Right renal pelvis (tissue), 4 donors: ENCODE measurements at places on chromosomes 4 and X. TPM values are rescaled to one million over a fixed set of nuclear protein-coding genes. Genes with fewer than 3 reads are reported as not detected.

- DNase-seq, result no peak
Measured at GRCh38 chrX:132077414-132077813, 50.4 kb downstream of the FRMD7 start.

- DNase-seq, result peak; percentile 9
Measured at GRCh38 chr4:48195374-48195773, 61.3 kb upstream of the TXK start.

DNA sequence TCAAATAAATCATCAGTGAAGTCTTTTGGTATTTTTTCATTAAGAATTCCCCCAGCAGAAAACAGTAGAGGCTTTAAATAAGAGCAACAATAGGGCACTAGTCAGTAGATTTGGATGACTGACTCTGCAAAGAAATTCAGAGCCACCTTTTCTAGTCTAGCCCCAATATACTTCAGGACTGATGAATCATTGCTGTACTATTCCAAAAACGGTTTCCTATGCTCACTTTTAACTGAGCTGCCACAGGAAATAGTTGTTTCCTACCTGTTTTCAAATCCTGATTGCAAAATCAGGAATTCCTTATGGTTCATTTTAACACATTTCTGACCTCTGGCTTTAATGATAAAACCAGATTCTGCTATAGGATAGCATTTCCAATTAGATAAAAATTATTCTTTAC is 171.6 kb downstream of the NR3C2 start:
- DNase-seq, result no peak

GRCh38 chr4:24067367-24068193 is 177.7 kb upstream of the PPARGC1A start:
- DNase-seq, result no peak

DNA sequence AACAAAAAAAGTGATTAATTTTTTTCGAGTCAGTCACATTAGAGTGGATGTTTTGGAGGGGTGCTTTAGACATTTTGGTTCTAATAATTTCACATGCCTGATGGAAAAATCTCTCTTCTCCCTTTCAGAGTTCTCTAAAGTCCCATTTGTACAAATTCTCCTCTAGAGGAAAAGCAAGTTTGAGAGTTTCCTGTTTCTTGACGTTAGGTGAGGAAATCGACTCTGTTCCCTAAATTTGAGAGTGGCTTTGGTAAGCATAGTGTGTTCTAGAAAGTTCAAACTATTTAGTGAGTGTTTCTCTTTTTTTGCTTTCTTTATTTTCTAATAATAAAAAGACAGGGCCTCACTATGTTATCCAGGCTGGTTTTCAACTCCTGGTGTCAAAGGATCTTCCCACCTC is 1.6 kb upstream of the ATP6AP2 start:
- DNase-seq, result no peak

- no peak for DNase-seq
Measured at GRCh38 chr4:145177511-145177905, 2.9 kb downstream of the OTUD4 start.

DNA sequence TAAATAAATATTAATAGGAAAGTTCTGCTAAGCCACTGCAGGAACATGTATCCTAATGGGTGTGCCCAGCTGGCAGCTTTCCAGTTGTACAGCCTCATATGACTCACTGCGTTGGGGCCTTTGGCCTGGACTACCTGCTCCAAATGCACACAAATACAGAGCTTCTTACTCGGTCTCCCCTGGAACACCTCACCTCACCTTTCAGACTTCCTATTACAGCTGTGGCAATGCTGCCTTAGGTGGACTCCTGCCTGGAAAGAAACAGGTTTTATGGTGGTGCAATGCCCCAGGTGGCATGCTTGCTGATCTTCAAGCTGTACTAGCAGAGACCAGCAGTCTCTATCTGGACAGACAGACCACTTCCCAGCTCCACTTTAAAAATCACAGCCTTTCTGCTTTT is 85.7 kb upstream of the EXOC1L start:
- no peak for DNase-seq

- DNase-seq, result no peak
Measured at GRCh38 chr4:81040012-81040659, 9.6 kb downstream of the BMP3 start.

GRCh38 chr4:179709961-179710624 is 2267.9 kb upstream of the AGA start:
- DNase-seq, result no peak

DNA sequence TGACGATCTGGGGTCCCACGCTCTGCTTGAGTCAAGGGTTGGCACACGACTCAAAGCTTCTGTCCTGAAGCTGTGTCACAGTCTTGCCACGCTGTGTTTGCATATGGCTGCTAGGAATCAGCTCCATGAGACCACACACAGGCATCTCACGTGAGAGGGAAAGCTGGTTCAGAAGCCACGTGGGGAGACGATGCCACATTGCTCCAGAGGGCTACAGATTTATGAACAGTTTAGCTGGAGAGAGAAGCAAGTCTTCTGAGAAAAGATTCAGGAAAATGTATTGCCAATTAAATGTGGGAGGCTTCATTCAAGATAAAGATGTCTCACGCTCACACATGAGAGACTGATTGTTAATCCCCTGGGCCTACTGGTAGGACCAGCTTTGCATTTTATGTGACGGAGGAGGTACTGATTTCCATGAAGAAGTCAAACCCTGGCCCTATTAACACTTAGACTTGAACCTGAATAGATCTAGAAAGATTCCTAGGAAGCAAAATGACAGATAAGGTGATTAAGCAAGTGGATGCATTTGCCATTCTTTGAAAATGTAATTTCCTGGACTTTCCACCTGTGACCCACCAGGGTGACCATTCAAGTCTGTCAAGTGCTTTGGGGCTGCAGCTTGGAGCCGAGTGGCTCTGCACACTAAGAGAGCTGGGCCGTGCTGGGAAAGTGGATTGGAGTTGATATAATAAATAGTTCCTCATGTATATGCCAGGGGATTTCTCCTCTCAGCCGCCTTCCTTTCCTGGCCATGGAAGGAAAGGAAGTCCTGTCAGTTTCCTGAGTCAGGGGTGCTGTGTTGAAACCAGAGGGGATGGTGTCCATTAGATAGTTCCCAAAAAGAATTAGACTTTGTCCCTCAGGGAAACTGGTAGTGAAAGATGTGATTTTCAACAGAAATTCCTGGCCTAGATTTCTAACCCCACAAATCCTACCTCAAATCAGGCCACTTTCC is 29.0 kb downstream of the ENPP6 start:
- DNase-seq, result no peak

DNA sequence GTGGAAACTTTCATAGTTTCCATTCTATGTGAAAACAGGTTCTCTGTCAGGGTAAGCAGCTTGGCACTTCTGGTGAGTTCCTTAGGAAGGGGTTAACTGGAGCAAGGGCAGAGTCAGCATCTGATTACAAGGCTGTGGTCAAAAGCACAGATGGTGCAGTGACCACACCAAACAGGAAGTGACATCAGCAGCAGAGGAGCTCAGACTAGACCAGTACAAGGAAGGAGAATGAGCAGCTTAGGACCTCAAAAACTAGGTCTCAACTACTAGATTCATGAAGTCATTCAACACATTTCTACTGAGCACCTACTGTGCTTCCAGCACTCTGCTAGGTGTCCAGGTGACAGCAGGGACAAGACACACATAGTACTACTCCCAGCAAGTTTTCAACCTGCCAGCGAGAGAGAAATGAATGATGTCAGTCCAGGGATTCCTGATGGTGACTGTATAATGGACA is 130.2 kb downstream of the AMELX start:
- DNase-seq, result no peak

DNA sequence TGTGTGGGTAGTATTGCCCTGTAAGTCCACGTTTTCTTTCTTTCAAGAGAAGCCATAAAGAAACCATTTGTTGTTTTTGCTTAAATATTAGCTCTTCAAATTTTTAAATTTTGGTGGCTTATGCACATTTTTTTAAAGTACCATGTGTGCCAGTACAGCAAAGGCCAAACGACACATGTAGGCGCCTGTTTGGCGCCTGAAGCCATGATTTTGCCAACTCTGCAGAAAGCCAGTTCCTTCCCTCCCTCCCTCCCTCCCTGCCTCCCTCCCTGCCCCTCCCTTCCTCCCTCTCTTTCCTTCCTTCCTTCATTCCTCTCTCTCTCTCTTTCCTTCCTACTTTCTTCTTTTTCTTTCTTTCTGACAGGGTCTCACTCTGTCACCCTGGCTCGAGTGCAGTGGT is 65.9 kb upstream of the LIMCH1 start:
- DNase-seq, result no peak

GRCh38 chr4:54539500-54540029 is 118.2 kb upstream of the KIT start:
- DNase-seq, result peak; percentile 27

- no peak for DNase-seq
Measured at GRCh38 chr4:112702892-112703291, 65.9 kb downstream of the LARP7 start.

DNA sequence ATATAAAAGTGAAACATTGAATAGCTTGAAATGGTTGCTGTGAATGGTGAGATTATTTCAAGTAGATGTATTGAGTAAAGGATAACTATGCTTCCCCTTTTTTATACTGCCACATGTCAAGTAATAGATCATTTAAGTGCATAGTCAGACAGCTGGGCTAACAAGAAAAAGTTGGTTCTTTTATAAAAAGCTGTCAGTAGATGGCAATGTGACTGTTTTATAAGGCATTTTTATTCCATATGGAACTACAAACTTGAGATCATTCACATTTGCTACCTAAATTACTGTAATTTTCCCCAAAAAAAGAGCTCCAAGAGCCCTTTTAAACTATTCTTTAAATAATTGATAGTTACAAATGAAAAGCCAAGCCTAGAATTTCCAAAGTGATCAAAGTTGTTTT is 831.0 kb downstream of the C4orf33 start:
- no peak for DNase-seq

DNA sequence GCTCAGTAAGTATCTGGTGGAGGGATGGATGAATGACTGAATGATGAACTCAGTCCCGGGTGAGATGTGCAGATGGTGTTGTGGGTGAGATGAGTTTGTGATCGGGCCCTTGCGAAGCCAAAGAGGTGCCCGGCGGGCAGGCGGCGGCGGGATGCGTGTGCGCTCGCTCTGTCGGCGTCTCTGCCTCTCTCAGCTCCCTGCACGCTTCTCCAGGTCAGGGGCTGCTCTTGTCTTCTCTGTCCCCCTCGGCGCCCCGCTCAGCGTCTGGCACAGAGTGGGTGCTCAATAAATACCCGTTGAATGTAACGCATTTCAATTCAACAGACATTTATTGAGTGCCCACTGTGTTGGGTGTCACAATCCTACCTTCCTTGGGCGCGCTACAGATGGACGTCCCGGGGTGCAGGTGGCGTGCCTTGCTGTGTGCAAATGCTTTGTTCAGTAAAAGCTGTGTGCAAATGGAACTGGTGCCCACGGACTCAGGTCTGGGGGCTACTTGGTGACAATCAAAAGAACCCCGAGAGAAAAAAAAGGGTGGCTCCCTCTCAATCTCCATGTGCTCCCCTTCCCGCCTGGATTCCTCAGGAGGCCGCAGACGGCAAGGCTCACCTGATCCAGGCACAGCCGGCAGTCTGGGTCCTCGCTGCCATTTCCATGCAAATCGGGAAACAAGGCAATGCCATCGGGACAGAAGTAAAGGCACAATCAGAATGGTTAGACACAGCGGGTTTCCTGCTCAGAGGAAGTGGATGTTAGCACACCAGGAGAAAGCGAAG is 65.6 kb upstream of the AFAP1 start:
- DNase-seq, result no peak

GRCh38 chrX:149848855-149849254 is 32.1 kb upstream of the MAGEA8 start:
- no peak for DNase-seq

DNA sequence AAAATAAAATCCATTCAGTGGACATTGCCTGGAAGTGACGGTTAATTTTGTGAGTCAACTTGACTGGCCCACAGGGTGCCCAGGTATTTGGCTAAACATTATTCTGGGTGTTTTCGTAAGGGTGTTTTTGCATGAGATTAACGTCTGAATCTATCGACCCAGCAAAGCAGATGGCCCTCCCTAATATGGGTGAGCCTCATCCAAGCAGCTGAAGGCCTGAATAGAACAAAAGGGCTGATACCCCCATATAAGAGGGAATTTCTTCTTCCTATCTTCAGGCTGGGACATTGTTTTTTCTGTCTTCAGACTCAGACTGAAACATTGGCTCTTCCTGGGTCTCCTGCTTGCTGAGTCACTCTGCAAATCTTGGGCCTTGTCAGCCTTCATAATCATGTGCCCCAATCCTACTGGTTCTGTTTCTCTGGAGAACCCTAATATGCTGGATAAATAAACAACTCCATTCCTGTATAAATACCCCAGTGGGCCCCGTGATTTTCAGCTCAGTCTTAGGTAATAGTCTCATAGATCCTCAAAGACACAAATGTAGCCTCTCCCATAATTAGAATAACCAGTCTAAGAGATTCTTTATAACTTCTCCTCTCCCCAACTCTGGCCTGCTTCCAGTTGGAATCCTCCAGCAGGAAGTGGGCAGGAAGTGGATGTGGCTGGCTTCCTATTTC is 33.1 kb upstream of the DDX3X start:
- DNase-seq, result no peak

DNA sequence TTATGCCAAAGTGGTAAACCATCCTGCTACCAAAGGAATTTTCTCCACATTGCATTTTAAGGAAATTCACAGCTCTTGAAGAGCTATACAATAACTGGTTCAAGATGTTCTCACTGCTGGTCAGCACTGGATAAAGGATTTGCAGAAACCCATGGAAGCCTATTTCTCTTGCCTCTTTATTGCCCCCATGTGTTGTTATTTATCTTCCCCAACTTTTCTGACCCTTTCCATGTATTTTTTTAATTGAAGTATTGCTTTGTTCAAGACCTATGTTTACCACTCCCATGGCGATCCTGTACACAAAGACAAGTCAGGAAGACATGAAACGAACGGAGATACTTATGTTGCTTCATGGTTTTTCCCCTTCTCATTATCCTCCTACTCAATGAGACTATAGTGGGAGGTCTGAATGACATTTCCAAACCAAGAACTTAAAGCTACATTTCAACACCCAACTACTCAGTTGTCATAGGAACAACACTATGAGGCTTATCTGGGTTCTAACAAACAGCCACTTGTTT is 566.4 kb upstream of the DIPK2B start:
- DNase-seq, result no peak

- DNase-seq, result no peak
Measured at GRCh38 chr4:88251924-88252323, 32.4 kb downstream of the PPM1K start.

GRCh38 chrX:132489578-132490419 is 961 bp upstream of the MBNL3 start:
- no peak for DNase-seq

- no peak for DNase-seq
Measured at GRCh38 chrX:115584696-115585095, 23.7 kb downstream of the PLS3 start.

- no peak for DNase-seq
Measured at GRCh38 chr4:118845552-118846050, 9.7 kb upstream of the SEC24D start.

- DNase-seq, result no peak
Measured at GRCh38 chrX:13825178-13825762, 8.4 kb upstream of the GPM6B start.

GRCh38 chr4:124903995-124904722 is 191.6 kb upstream of the ANKRD50 start:
- peak; percentile 32 for DNase-seq

- no peak for DNase-seq
Measured at GRCh38 chrX:39459952-39460351, 637.8 kb downstream of the BCOR start.

Gene MUC7
- 0.07 TPM for polyA plus RNA-seq

Gene MAGEC1
- not detected for polyA plus RNA-seq

Gene CLRN2
- polyA plus RNA-seq, result not detected

Gene ARSJ
- 17.3 TPM for polyA plus RNA-seq

Gene SLC16A2
- polyA plus RNA-seq, result 31.4 TPM

Gene ADGRL3
- 25.8 TPM for polyA plus RNA-seq

Gene TMEM31
- polyA plus RNA-seq, result 1.1 TPM

Gene TREX2
- polyA plus RNA-seq, result 0.37 TPM

Gene SLC30A9
- 127 TPM for polyA plus RNA-seq

Gene DACH2
- 28.2 TPM for polyA plus RNA-seq

Gene IL21
- polyA plus RNA-seq, result not detected

Gene CYTL1
- 9.2 TPM for polyA plus RNA-seq

Gene OTC
- polyA plus RNA-seq, result not detected
